ENCODE measurements at places on chromosomes 4 and X.

DNA sequence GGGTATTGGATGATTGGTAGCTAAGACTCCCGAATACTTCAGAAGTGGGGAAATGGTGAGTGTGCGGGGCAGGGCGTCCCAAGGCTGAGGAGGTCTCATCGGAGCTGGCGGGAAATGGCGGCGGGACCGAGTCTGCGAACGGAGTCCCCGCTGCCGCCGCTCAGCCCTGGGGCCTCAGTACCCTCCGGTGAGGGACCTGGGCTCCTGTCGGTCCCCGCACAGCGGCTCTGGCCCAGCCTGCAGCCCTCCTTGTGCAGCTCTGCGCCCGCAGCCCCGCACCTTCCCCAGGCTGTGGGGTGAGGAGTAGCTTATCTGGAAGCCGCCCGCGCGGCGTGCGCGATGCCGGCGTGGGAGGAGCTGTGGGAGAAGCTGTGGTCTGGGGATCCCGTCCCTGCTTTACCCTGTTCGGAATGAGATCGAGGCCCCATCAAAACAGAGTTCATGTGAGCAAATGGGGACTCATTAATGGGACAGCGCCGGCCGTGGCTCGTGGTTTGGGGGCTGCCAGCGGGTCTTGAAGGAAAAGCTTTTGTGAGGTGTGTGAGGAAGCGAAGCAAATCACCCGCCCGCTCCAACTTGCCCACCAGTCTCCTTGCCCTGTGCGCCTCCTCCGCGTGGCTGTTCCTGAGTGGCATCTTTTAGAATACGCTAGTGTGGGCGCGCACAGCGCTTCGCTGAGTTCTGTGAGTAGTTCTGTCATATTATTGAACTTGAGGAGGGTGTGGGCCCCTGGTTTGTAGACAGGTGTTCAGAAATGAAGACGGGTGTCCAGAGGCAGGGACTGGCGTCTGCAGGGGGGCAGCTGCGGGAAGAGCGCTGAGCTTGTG is 531 bp downstream of the ZNF141 start:
- peak; percentile 45 for DNase-seq

GRCh38 chr4:101953949-101954348 is 163.4 kb downstream of the BANK1 start:
- no peak for DNase-seq

- no peak for DNase-seq
Measured at GRCh38 chrX:703466-703865, 72.9 kb downstream of the SHOX start.

- DNase-seq: no peak
Measured at GRCh38 chr4:40514497-40514951, 115.1 kb downstream of the RBM47 start.

- DNase-seq: peak; percentile 6
Measured at GRCh38 chr4:166594326-166594946, 639.9 kb downstream of the SPOCK3 start.

DNA sequence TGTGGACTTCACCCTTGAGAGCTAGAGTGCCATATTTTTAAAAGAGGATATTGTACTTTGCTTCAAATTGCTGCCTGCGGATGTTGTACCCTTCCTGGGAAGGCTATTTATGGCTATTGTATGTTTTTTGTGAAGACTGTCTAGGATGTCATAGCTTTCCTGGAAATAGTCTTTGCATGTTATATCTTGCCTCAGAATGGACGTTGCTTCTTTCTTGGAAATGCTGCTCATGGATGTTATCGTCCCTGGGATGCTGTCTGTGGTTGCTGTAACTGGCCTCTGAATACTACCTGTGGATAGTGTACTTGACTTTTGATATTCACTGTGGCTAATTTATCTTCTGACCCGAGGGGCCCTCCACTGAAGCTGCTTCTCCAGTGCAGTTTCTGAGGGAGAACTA is 146.8 kb downstream of the ENOX2 start:
- DNase-seq: no peak

- DNase-seq: no peak
Measured at GRCh38 chr4:42683393-42683792, 26.5 kb upstream of the ATP8A1 start.

DNA sequence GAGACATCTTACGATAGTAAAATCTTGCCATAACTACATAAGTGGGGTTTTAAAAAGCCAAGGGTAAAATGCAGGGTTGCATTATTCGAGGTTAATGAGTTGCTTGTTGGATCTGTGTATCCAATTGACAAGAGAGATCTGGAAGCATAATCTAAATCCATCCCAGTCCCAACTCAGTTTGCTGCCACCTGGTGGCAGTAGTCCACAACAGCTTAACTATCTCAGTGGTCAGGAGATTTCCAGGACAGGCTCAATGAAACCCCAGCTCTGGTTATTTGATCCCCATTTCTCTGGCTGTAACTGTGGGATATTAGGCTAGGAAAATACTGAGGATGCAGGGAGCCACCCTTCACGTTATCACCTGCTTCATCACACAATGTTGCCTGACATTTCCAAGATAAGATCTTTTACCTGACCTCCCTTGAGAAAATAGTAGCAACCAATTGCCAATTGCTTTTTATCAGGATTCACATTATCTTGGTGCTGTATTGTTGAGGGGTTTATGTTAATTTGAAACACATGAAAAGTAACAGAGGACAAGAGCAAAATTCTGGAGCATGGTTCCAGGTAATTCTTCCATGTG is 88.2 kb upstream of the TNIP3 start:
- DNase-seq: peak; percentile 76

- no peak for DNase-seq
Measured at GRCh38 chrX:51860679-51861078, 32.7 kb upstream of the MAGED1 start.

DNA sequence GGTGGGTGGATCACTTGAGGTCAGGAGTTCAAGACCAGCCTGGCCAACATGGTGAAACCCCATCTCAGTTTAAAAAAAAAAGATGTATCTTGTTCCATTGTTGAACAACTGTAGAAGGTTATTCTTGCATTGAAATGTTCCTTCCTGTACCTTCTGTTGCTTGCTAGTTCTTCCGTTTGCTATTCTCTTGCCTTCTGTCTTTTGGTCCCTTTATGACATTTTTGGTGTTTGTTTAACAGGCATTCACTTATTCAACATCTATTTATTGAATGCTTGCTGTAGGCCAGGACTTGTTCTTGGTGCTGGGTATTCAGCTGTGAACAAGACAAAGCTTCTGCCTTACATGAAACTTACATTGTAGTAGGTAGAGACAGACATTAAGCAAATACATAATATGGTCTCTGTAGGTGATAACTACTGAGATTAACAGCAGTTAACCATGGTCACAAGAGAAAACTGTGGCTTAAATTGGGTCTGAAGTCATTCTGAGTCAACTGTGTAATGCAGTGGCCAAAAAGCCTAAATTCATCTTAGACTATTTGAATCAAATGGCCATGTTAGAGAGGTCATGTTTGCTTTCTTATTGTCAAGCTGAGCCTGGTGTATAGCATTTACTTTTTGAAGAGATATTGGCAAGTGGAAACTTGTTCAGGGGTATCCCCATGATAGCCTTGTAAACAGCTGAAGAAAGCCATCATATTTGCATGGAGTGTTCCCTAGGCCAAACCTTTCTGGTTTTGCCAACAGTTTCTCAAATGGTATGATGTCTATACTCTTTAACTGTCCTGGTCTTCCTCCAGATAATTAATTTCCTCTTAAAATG is 35.6 kb downstream of the GAB1 start:
- DNase-seq: no peak

- DNase-seq: no peak
Measured at GRCh38 chr4:83658806-83659205, 122.9 kb downstream of the GPAT3 start.

DNA sequence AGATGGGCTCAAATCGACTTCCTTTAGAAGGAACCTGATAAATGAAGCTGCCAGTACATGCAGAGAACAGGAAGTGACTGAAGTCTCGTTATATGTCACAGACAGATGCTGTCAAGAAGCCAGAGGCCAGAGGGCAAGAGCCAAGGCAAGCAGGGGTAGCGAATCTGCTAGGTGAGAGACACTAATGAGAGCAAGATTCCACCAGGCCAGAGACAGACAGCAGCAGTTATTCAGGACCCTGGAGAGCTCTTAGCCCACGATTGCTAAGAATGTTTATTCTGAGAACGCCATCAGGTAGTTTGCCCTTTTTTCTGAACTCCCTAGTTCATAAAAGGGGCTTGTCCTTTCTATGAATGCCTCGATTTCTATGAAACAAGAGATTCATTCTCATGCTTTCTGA is 73.7 kb downstream of the BEND2 start:
- peak; percentile 31 for DNase-seq
